ENCODE measurements at places on chromosomes 5 and 9. TPM values are rescaled to one million over a fixed set of nuclear protein-coding genes. Genes with fewer than 3 reads are reported as not detected.

ZNF484 gene
- polyA plus RNA-seq: 3.9 TPM

ST8SIA4 gene
- 6.8 TPM for polyA plus RNA-seq

SAXO1 gene
- polyA plus RNA-seq: 0.10 TPM

GRCh38 chr5:169197343-169197742 is 103.6 kb downstream of the SLIT3 start:
- no peak overlapping the region for H3K4me3 ChIP-seq
- H3K36me3 ChIP-seq: no peaks in the 10 kb centered on the region
- H3K27ac ChIP-seq: no peak overlapping the region
- H3K4me1 ChIP-seq: no peaks in the 10 kb centered on the region
- H3K27me3 ChIP-seq: peaks cover 2% of the 10 kb centered on the region
- no peak for DNase-seq

DNA sequence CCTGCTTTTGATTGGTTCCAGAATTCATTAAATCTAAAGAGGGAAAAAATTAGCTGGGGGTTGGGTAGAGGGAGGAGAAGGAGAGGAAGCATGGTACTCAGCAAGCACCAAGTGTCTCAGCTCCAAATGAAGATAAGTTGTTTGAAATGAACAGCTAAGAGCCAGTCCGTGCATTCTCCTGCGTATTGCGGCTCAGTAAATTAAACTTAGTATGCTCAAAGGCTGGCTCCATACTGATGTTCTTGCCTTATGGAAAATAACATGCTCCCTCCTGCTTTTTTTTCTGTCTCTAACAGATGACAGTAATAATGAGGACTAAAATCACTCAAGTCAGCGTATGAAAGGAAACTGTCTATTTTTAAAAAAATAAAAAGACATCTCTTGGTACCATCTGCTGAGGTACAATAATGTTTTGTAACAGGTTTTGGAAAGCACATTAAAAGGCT is 161.0 kb downstream of the SPATA31D1 start:
- H3K27me3 ChIP-seq: peaks cover 2% of the 10 kb centered on the region
- H3K36me3 ChIP-seq: no peaks in the 10 kb centered on the region
- no peak overlapping the region for H3K4me3 ChIP-seq
- H3K4me1 ChIP-seq: peaks cover 2% of the 10 kb centered on the region

Measured in naive thymus-derived CD8-positive, alpha-beta T cell (primary cell).